ENCODE measurements at places on chromosomes 2 and 18.

- H3K27me3 ChIP-seq: no peaks in the 10 kb centered on the region
- H3K27ac ChIP-seq: peak overlapping the region; percentile 37
- H3K36me3 ChIP-seq: no peaks in the 10 kb centered on the region
- H3K4me3 ChIP-seq: peak overlapping the region; percentile 45
- H3K4me1 ChIP-seq: peaks cover 23% of the 10 kb centered on the region
Observed at GRCh38 chr2:120231564-120231973, 8.4 kb upstream of the TMEM185B start.

GRCh38 chr2:24691806-24692205 is 101.4 kb downstream of the PTRHD1 start:
- H3K27ac ChIP-seq: no peak overlapping the region
- H3K36me3 ChIP-seq: no peaks in the 10 kb centered on the region
- DNase-seq: no peak
- H3K4me1 ChIP-seq: no peaks in the 10 kb centered on the region
- H3K27me3 ChIP-seq: no peaks in the 10 kb centered on the region
- H3K4me3 ChIP-seq: no peak overlapping the region

- H3K4me1 ChIP-seq: peaks cover 12% of the 10 kb centered on the region
- H3K27me3 ChIP-seq: no peaks in the 10 kb centered on the region
- no peak overlapping the region for H3K27ac ChIP-seq
- DNase-seq: peak; percentile 11
- H3K4me3 ChIP-seq: no peak overlapping the region
Observed at GRCh38 chr2:70305531-70305930, 3.7 kb upstream of the FAM136A start.

- H3K36me3 ChIP-seq: peaks cover 11% of the 10 kb centered on the region
- H3K4me1 ChIP-seq: no peaks in the 10 kb centered on the region
- H3K27ac ChIP-seq: no peak overlapping the region
- H3K4me3 ChIP-seq: no peak overlapping the region
Observed at GRCh38 chr2:216033403-216033802, 20.1 kb upstream of the MREG start.

GRCh38 chr2:46876741-46877384 is 38.7 kb downstream of the MCFD2 start:
- H3K27ac ChIP-seq: no peak overlapping the region
- no peaks in the 10 kb centered on the region for H3K27me3 ChIP-seq
- peak; percentile 60 for DNase-seq
- H3K36me3 ChIP-seq: no peaks in the 10 kb centered on the region

Measured in suprapubic skin (tissue), 4 donors.